ENCODE measurements at places on chromosomes 6 and 20.

DNA sequence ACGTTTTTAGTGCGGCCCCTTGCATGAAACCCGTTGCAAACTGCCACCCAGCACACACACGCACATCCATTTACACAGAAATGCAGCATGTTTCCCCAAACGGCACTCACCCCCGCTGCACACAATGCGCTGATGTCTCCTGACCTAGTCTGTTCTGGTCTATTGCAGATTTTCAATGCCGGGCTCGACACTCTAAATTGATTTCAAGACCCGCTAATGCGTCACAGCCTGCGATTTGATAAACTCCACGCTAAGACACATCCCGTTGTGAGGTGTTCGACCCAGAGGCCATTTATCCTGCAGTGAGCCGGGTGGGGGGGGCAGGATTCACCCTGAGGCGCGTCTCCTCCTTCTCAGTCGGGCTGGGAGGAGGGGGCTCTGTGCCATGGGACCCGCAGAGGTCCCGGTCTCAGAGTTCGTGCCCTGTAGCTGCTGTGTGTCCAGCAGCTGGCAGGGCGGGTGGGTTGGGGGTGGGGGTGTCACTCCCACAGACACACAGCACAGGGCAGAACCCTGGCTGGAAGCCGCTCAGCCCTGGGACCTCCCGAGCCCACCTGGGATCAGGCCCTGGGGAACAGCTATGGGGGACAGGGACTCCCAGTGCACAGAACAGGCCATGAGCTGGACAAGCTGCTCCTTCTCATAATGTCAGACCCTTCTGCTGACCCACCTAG is 367.9 kb downstream of the PREX1 start:
- no peak for DNase-seq

DNA sequence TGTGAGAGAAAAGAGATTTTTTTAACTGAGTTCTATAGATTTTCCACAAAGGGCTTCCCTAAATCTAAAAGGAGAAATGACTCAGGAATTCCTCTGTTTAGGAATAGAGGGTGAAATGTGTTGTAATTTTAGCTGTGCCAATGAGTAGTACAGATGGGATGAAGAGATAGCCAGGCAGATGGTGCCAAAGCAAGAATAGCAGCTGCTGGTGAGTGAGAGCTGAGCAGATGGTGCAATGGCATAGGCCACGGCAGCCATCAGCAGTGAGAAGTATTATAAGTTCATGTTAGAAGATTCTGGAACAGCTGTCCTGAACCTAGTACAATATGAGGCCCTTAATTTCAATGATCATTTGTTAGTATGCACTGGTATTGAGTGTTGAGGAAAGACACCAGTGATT is 40.2 kb upstream of the CRISP1 start:
- DNase-seq, result no peak

DNA sequence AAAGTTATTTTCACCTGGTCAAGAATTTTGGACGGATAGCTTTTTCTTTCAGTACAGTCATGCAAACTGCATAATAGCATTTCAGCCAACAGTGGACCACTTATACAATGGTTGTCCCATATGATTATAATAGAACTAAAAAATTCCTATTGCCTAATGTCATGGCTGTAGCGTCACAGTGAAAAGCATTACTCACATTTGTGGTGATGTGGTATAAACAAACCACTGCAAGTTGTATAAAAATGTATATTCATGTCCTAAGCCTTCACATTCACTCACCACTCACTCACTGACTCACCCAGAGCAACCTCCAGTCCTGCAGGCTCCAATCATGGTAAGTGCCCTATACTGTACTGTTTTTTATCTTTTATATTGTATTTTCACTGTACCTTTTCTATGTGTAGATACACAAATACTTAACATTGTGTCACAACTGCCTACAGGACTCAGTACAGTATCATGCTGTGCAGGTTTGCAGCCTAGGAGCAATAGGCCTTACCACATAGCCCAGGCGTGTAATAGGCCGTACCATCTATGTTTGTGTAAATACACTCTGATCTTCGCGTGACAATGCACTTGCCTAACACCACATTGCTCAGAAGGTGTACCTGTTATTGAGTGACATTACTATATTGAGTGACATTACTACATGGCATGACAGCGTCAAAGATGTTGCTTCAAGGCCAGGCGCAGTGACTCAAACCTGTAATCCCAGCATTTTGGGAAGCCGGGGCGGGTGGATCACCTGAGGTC is 17.9 kb downstream of the ABHD12 start:
- no peak for DNase-seq

DNA sequence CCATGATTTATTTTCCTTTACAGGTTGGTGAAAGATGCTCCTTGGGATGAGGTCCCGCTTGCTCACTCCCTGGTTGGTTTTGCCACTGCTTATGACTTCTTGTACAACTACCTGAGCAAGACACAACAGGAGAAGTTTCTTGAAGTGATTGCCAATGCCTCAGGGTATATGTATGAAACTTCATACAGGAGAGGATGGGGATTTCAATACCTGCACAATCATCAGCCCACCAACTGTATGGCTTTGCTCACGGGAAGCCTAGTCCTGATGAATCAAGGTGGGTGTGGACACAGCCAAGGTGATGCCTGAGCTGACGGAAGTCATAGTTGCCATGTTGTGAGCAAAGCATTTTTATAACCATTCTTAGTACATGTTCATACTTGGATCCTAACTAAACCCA is 34.6 kb upstream of the CALHM6 start:
- no peak for DNase-seq

DNA sequence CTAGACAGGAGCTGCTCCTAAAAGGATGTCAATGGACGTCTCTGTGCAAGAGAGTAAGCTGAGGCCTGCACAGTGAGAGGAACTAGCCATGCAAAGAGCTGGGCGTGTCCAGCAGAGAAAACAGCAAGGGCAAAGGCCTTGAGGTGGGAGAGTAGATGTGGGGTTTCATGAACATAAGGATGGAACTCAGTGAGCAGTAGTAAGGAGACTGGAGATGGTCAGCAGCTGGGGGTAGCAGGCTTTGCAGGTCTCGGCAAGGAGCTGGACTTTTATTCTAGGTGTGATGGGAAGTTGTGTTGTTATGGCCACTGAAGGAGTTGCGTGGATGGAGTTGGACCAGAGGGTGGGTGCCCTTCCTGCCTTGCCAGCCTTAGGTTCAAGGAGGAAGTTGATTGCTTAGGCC is 90.7 kb upstream of the SIRPA start:
- DNase-seq, result no peak

DNA sequence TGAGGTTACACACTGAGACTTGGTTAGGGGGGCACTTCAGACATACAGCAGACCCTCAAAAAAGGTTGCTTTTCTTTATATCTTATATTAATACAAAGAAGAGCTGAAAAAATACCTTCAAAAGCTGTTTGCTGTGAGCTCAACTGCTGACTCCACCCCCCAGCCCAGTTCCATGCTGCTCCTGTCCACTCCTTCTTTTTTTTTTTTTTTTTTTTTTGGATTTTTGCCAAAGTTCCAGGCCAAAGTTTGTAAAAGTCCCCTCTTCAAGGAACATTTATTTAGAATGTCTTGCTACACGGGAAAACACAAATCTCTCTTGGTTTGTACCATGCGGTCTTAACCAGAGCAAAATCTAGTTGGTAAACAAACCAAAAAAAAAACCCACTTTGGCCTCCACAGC is 85.3 kb upstream of the AKAP12 start:
- no peak for DNase-seq

GRCh38 chr6:132130626-132131298 is 179.6 kb upstream of the CCN2 start:
- no peak for DNase-seq

DNA sequence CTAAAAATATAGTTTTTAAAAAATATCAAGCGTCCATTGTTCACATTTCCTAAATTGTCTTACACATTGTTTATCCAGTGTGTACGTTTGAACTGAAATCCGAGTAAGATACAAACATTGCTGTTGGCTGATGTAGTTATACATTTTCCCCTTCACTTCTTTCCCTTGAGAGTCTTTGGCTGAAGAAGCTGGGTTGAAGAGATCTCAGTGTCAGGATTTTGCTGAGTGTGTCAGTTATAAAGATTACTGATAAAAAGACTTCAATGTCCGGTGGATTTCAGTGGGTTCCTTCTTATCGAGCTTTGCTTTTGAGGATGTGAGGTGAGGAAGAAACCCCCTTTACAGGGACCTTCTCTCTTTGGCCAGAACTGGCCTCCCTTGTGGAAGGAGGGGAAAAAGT is 20.5 kb downstream of the RFPL4B start:
- no peak for DNase-seq

DNA sequence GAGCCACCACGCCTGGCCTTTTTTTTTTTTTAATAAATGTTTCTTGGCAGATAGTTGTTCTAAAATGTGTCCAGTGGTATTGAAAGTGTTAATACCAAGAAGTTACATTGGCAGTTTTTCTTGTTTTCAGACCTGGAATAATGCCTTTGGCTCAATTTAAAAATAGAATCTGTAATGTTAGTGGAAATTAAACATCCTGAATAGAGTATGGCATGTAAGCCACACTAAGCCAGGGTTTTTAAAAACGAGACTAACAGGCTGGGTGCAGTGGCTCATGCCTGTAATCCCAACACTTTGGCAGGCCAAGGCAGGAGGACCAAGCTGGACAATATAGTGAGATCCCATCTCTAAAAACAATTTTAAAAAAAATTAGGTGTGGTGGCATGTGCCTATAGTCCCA is 25.3 kb downstream of the MCM8 start:
- no peak for DNase-seq

DNA sequence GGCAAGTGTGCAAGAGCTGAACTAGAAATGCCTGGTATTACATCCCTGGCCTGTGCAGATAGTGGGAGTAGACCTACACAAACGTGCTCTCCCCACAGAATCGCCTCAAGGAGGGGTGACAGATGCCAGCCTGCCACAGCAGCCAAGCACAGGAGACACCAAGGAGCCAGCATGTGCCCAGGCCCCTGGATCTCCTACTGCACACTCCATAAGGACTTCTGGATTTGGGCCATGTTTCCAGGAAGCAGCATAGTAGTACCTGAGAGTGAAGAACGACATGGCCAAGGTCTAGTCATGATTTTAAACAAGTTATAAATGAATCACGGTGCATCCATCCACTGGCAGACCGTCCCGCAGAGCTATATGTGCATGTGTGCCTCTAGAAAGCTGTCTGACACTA is 232.2 kb downstream of the SYNDIG1 start:
- no peak for DNase-seq

DNA sequence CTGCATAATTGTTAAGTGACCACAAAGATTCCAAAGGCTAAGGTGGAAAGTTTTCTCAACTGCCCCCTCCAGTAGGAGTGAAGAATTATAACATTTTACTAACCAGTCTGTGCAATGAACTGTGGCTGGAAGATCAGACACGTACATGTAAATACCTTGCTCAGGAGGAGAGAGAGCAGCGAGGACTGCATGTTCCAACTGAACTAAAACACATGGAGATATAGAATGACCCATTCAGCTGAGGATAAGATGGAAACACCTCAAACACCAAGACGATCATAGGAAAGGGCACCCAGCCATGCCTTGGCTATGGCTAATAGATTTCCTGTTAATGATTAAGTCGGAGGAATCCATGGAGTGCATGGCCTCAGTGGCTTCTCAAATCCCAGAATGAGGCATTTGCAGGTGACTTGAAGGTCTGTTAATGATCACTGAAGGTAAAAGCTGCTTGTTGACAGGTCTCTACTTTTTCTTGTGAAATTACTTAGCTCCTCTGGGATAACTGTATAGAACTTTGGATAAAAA is 875.6 kb downstream of the TFAP2A start:
- no peak for DNase-seq

DNA sequence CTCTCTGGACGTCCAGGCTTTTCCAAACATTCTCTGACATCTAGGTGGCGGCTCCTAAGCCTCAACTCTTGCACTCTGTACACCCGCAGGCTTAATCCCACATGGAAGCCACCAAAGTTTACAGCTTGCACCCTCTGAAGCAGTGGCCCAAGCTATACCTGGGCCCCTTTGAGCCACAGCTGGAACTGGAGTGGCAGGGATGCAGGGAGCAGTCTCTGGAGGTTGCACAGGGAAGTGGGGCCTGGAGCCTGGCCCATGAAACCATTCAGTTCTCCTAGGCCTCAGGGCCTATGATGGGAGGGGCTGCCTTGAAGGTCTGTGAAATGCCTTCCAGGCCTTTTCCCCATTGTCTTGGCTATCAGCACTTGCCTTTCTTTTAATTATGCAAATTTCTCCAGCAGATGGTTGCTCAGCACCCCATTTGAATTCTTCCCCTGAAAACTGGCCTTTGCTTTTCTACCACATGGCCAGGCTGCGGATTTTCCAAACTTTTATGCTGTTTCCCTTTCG is 64.9 kb downstream of the IRF4 start:
- no peak for DNase-seq

GRCh38 chr6:170271771-170272314 is 19.0 kb downstream of the DLL1 start:
- DNase-seq, result peak; percentile 44

DNA sequence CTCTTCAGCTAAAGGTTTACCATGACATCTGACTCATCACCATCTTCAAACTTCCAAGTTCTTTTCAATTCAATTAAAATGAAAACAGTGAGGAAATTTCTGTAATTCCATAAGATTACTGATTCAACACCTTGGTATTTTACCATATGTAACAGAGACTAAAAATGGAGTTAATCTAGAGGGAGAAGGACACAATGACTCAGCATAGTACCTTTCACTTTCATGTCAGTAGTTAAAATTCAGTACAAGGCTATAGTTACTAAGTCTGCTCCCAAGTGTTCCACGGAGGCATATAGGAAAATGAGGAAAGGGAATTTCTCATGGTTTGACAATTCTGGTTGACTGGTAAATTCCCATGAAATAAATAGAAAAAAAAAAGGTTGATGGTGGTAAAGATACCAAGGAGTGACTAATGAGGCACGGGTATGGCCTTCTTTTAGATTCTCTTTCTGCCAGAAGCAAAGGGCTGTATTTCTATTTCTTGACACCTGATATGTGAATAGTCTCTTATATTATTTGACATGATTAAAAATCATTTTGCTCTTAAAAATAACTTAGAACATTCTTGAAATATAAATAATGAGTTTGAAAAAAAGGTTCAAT is 526.7 kb upstream of the ADGRB3 start:
- no peak for DNase-seq

DNA sequence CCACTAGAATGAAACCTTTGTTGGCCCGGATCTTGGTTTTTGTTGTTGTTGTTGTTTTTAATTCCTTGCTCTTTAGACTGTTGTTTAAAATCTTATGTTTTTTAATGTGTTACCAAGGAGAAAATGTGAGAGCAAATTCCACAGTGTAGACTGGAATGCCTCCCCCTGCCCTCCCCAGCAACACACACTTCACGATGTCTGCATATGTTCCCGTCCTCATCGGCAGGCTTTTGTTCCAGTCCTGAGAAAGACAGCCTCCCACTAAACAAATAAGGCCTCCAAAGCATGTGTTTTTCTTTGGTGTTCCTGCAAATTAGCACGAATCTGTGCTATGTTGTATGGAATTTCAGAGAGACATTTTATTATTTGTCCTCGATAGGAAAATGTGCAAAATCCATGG is 263.3 kb upstream of the QKI start:
- no peak for DNase-seq
